Activated CD8-positive, alpha-beta memory T cell treated with anti-CD3 and anti-CD28 coated beads for 1 hour (primary cell): ENCODE measurements at places on chromosomes 12 and 14.

- no peak for DNase-seq
Observed at GRCh38 chr14:72902801-72903530, 9.1 kb upstream of the DPF3 start.

GRCh38 chr12:8661751-8662150 lies 875 bp downstream of the MFAP5 start:
- DNase-seq, result no peak

DNA sequence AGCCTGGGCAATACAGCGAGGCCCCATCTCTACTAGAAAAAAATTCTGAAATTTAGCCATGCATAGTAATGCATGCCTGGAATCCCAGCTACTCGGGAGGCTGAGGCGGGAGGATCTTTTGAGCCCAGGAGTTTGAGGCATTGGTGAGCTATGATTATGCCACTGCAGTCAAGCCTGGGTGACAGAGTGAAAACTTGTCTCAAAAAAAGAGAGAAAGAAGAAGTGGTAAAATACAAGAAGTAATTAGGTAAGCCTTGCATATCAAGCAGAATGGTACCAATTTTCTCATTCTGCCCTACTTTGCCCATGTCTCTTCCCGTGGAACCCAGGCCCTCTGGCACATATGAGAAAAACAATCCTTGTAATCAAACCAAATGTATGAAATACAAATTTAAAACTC lies 70.7 kb downstream of the SUSD6 start:
- DNase-seq, result no peak

- no peak for DNase-seq
Observed at GRCh38 chr14:34699873-34700621, 14.3 kb downstream of the CFL2 start.

- DNase-seq, result no peak
Observed at GRCh38 chr12:12273291-12273957, 6.6 kb upstream of the LRP6 start.

GRCh38 chr14:71804992-71805391 lies 127.2 kb upstream of the RGS6 start:
- no peak for DNase-seq

GRCh38 chr12:21296751-21297406 lies 37.8 kb downstream of the SLCO1A2 start:
- no peak for DNase-seq

DNA sequence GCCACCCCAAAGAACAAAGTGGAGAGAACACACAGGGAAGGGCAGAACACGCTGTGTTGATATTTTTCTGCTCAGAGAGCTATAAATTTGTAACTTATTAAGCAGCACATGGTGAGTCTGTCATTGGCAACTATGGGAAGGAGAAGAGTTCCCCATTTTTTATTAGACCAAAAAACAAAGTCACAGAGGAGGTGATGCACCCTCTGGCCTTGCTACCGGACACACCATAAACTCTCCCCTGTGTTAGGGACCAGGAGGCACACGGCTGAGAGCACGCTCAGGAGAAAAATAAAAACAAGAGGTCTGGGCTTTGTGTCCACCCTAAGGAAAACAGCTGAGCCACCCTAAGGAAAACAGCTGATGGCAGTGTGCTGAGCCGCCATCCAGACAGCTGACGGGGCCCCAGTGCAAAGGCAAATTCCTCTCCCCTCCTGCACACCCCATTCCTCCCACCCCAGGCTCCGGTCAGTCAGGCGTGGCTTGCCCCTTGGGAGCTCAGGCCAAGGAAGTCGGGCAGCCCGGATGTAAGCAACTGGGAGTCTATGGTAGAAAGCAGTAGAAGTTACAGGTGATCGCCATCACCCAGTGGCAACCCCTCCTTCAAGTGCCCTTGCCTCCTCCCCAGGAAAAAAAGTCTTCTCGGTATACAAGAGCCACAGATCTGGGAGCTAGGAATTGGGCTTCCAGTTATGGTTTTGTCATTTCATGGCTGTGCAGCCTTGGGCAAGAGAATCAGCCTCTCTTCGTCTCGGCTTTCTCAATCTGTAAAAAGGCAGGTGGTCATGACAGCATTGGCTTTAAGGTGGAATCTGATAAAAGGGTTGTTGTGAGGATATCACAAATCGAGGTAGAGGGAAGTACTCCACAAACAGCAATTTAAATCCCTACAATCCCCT lies 2.4 kb downstream of the PXN start:
- DNase-seq, result no peak

DNA sequence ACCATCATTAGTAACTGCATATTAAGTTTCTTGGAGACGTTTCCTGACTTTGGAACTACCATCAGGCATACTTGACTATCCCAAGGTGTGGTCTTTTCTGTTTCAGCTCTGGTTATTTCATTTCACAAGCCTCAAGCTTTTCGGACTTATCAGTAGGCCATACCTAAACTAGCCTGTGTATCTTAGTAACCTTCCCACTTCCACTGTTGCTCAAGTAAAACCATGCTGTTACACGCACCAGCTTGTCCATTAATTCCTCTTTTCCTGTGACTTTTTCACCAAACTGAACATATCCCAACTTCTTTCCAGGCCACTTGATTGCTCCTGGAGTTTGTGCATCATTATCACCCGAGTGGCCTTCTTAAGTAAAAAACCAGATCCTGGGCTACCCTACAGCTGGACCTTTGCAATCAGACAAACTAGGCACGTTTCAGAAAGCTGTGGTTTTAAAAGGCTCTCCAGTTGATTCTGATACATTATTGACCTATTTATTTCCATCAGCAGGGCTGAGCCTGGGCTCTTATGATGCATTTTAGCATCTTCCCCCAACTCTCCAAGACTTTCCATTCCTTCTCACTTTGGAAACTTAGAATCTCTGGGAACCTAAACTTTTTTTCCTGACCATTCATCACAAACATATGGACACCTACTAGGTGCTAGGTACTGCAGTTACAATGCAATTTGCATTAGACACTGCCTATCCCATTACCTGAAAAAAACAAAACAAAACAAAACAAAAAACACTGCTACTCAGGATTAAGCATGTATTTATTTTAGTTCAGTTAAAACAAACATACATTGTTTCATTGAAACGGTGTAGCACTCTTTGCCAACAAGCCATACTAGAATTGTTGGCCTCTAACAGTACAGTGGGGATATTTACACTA lies 14.9 kb downstream of the SLC38A2 start:
- DNase-seq, result no peak

DNA sequence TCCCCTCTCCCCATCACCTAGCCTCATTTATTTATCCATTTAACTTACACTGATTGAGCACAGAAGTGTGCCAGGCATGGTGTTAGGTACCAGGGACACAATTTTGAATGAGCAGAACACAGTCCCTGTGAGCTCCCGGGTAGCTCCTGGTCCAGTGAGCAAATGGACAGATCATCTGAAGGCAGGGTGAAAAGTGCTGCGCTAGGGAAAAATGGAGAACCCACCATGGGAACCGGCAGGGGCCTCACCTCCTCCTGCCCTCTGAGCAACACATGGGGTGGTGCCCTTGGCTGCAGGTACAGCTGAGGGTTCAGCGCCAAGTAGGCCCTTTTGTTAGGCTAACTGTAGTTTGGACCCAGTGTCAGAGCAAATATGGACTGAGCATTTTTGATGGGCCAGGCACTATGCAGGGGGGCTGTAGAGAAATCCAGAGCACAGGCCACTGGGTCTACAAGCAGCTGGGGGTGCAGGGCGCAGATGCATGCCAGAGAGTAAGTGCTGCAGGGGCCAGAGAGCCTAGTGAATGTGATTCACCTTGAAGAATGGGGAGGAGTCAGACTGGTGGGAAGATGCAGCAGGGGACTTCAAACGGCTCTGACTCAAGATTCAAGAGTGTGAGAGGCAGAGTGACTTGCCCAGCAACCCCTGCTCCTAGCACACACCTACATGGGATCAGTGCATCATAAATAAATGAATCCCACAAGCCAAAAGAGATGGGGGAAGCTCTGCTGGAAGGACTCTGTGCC lies 28.2 kb downstream of the LTBP2 start:
- no peak for DNase-seq

DNA sequence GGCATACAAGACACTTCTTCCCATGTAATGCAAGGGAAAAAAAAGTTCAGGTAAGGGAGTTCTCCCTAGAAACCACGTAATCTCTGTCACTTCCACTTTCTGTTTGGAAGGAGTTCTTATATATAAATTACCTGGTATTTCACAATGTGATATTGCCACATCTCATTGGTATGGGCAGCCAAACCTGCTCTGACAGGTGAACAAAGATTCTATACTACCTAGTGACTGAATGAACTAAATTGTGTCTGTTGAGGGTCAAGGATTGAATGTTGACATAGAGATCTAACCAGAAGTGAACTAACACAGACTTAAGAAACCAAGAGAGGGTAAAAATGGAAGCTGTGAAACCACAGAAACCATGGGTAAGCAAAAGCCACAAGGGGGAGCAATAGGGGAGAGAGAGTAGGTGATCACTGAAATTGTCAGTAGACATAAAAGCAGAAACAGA lies 161.3 kb downstream of the RPL10L start:
- DNase-seq, result no peak

- DNase-seq, result no peak
Observed at GRCh38 chr12:62800707-62801400, 134.1 kb downstream of the PPM1H start.

GRCh38 chr12:5170844-5171243 lies 127.2 kb downstream of the KCNA5 start:
- DNase-seq, result no peak

DNA sequence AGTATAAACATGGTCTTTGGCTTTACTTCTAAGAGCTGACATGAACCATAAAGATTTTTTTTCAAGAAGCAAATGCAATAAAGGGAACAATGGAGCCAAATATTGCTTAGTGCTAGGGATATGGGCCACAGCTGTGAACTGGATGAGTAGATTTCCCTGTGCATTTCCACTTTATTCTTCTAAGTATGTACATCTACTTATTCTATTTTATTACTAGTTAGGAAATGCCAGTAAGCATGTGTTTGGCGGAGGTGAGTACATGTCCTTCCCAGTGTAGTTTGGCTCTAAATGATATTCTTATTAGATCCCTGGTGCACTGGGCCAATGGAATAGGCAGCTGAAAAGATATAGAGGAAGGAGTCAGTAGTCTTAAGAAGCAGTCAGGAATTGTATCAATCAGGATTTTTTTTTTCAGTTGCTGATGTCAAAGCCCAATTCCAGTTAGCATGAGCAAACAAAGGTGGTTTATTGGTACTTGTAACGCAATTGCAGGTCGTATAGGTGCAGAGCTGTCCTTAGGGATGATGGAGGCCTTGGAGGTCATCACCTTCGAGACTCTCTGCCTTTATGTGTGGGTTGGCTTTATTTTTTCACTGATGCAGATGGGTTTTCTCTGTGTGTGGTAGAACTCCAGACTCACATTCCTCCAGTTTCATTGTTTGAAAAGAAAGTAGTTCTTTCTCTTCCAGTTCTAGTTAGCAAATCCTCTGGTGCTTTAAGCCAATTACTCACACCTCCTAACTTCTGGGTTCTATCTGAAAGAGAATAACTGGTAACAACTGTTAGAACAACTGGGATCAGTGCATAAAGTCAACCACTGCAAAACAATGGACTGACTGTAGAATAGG lies 139.0 kb upstream of the LRIG3 start:
- no peak for DNase-seq

DNA sequence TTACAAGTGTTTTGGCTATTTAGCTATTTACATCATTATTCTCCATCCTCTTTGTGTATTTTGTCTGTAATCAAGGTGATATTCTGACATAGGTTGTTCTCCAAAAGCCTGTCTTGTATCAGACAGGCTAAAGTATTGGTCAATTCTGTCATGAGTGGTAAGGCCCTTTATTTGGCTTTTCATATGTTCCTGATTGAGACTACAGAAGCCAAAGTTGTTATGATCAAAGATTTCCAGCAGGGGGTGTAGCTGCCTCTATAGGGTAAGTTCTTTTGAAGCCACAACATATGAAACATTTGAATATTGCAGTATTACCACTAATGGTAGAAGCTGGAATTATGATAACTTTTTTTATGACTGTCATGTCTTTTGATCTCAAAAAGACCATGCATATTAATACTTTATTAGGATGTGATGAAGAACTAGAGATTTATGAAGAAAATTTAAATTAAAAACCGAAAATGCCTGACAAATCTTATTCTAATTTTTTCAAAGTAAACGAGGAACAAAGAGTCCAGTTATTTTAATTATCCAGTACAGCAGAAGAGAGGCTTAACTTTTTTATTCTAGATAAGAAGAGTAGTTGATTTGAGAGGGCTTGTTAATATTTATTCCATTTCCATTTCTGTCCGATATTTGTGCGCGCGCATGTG lies 3.4 kb upstream of the ARHGAP5 start:
- no peak for DNase-seq

DNA sequence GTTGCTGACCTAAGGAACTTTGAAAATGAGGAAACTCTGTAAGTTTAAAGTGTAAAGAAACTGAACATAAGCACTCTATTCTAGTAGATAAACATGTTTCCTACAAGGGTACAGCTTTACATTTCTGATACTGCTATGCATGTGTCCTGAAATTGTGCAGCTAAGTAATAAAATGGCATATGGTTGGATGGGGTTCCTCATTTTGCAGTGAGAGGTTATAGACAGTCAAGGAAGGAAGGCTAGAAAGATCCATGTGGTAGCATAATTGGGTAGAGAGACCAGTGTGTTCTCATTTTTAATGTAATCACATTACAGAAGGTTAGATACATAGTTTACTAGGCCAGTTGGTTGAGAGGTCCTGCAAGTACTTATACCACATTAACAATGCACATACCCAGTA lies 477.0 kb downstream of the TMEM121 start:
- no peak for DNase-seq

DNA sequence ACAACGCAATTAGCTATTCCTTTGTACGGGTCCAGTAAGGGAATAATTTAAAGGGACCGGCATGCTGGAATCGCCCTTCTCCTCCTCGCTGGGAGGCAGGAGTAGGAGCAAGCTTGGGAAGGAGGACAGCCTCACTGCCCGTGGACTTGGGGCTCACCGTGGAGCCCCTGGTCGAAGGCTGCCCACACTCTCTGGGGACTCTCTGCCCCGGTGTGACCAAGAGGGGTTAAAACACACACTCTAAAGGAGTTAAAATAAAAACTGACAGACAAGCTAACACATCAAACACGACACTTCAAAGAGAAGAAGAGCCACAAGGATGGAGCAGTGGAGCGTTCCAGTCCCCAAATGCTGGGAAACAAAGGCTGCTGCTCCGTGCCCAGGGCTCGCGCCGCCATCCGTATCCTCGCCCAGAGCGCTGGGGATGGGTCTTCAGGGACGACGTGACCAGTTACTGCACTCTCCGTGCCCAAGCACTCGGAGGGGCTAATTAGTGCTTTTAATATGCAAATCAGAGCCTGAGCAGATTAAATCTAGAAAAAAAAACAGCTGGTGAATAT lies 123.3 kb downstream of the PAPOLA start:
- DNase-seq, result no peak

- DNase-seq, result no peak
Observed at GRCh38 chr12:18681818-18682217, 56.0 kb downstream of the PLCZ1 start.

DNA sequence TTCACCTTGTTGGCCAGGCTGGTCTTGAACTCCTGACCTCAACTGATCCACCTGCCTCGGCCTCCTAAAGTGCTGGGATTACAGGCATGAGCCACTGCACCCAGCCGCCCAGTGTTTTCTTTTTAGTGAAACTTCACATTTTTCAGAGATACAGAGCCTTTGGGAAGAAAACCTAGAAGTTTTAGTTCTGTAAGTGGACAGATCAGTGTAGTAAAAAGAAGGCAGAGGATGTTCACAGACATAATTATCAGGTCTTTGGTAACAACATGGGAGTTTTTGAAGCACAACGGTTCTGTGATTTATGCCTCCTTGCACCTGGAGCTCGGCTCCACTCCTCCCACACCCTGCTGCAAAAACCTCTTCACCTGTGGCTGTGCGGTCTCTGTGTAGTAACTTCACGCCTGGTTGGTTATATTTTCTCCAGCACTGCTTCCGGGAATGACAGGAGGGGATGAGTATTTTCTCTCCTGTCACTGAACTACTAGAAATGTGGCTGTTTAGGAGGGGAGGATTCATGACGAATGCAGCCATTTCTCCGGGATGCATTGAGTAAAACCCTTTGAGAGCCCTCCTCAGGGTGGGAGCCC lies 67.0 kb downstream of the ARF6 start:
- no peak for DNase-seq
